ENCODE measurements at places on chromosomes 5 and 9.
A peak's percentile ranks its signal among the peaks of the same experiment; 100 is the strongest.

GRCh38 chr9:2023532-2023931, 8.4 kb downstream of the SMARCA2 start:
- no peak for DNase-seq

GRCh38 chr5:128020012-128020411, 63.6 kb upstream of the SLC12A2 start:
- DNase-seq, result no peak

- no peak for DNase-seq
Observed at GRCh38 chr9:89486681-89487080, 11.2 kb downstream of the SEMA4D start.

DNA sequence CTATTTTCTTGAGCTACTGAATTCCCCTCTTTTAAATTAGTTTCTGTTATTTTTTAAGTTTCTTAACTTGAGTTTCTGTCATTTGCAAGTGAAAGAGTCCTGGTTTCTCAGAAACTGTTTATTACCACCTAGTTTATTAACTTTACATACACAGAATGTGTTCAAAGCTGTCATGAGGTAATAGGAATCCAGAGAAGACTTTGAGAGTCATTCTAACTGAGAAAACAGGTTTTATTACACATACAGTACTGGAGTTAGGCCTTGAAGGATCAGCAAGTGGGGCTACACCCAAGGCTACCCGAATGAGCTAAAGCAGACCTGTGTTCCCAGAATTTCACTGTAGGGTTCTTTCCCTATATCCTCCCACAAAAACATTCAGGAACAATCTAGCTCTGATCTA, 33.1 kb downstream of the FAM114A2 start:
- no peak for DNase-seq

- DNase-seq, result no peak
Observed at GRCh38 chr5:53166183-53166495, 56.6 kb upstream of the MOCS2 start.

- DNase-seq, result no peak
Observed at GRCh38 chr5:10645146-10645545, 81.3 kb downstream of the ANKRD33B start.

DNA sequence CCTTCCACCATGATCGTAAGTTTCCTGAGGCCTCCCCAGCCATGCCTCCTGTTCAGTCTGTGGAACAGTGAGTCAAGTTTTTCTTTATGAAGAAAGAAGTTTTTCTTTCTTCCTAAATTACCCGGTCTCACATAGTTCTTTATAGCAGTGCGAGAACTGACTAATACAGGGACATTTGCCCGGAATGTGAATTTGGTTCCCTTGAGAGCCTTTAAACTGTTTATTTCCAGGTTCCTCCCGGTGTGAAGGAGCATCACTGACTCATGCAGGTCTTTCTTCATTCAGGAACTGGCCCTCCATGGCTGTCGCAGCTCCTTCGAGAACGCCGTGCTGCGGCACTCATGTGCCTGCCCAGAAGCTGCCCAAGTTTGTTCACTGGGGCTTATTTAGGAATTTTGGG, 87.7 kb downstream of the PTCH1 start:
- no peak for DNase-seq

GRCh38 chr5:126973193-126973592, 57.2 kb downstream of the MARCHF3 start:
- DNase-seq, result peak; percentile 7

- no peak for DNase-seq
Observed at GRCh38 chr5:112228667-112229066, 190.4 kb downstream of the EPB41L4A start.

- DNase-seq, result no peak
Observed at GRCh38 chr9:71620331-71620730, 148.0 kb downstream of the CEMIP2 start.

GRCh38 chr5:78526049-78526525, 122.5 kb downstream of the LHFPL2 start:
- no peak for DNase-seq

DNA sequence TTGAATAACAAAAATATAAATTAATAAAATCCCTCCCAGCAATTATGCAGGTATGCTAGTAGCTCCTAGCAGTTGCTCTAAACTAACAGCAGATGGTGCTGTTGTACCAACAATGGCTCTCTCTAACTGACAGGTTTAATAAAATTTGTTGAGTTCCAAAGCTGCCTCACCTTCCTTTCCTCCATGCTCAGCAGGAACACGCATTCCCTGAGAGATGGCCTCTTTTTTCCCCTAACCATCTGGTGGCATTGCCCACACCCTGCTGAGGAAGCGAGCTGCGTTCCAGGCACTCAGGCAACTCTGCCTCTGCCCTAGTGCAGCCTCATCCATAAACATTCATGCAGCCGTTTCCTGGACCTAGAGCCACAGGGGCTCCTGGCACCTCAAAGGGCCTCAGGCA, 106.2 kb downstream of the KLHL3 start:
- peak; percentile 46 for DNase-seq

- peak; percentile 36 for DNase-seq
Observed at GRCh38 chr5:179699616-179700237, 960 bp downstream of the CANX start.

- no peak for DNase-seq
Observed at GRCh38 chr9:7033076-7034045, 275.6 kb downstream of the KDM4C start.

DNA sequence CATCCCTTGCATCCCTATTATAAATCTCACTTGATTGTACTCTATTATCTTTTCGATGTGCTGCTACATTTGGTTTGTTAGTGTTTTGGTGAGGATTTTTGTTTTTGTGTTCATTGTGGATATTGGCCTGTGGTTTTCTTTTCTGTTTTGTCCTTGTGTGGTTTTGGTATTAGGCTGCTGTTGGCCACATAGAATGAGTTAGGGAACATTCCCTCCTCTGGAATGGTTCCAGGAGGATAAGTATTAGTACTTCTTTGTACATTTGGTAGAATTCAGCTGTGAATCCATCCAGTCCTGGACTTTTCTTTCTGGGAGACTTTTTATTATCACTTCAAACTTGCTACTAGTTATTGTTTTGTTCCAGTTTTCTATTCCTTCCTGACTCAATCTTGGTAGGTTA, 287.2 kb downstream of the CWC27 start:
- DNase-seq, result no peak

DNA sequence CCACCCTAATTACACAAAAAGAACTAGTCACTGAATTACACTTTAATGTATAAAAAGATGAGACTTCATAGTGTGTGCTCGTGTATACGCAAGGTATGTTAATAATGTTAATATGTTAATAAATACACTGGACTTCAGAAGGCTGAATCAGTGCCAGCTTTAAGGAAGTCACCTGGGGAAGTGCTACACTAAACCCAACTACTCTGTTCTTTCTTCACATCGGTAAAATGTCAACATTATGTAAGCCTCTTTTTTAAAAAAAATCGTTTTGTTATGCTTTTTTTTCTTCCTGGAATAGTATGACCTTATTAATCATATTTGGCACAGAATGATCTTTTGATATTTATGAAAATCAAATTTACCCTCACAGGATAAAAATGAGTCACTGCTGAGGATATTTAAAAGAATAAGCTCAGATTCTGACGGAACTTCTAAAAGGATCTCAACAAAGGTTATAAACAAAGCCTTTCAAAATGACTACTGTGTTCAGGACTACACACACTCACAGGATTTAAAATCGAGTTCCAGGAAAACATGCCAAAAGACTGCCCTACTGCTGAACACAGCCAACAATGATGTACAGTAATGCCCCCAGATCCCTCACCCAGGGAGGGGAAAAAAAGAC, 75.9 kb downstream of the AUH start:
- DNase-seq, result no peak

- DNase-seq, result no peak
Observed at GRCh38 chr5:128538250-128539037, 399 bp upstream of the FBN2 start.

DNA sequence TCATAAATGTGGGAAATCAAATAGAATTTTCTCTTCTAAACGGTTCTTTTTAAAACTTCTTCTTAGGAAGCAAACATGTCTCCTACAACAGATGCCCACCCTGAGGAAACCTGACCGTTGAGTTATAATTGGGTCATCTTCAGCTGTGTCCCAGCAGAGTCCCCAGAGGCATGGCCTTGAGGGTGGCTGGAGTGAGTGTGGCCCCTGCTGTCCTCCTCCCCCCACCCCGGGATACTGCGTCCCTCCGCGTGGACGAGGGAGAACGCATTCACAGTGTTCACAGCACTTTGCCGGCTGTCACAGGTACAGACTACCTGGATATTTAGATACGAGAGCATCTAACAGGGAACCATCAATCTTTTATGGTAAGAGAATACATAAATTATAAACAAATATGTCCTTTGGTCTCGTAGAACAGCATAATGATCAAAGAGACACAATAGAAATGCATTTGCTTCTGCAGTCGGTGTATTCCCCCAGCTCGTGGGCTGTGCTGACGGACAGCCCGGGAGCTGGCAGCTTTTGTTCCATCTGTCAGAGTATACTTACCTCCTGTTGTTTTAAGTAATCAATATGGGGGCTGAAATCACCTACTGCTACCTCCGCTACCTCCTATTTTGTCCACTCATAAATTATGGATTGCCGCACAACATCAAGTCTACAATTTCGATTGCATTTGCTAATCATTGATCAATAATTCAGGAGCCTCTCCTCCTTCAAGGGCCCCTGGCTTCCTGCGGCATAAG, 214.7 kb downstream of the IRX2 start:
- no peak for DNase-seq

DNA sequence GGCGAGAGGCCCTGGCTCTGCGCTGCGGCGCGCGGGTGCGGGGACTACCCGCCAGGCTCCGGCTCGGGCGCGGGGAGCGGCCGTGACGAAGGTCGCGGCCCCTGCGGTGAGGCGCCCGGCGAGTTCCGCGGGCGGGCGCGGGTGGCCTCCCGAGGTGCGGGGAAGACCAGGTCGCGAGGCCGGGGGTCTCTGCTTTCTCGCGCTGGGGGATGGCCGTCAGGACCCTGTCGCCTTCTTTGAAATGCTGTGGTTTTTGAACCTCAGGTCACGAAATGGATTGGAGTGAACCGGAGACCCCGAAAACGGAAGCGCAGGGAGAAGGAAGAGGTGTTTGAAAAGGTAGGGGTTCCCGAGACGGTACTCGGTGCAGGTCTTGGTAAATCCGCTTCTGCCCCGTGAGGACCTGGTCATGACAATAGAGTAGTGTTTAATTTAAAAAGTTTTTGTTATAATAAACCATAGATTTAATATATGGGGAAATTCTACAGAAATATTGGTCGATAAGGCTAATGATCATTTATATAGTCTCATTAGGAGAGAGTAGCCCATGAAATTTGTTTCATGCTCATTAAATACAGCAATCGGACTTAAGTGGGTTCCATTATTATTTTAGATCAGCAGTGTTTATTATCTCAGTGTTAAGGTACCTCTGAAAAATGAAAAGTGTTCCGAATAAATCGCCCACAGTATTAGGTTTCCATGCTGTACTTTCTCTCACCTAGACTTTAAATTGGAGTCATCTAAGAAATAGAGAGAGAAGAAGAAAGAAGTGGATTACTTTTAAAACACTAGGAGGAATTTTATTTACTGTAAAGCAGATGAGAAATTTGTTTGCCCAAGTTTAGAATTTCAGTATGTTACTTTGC, 279.0 kb downstream of the AOPEP start:
- no peak for DNase-seq

GRCh38 chr5:57741336-57741735, 258.7 kb upstream of the ACTBL2 start:
- DNase-seq, result no peak

- DNase-seq, result no peak
Observed at GRCh38 chr9:110141227-110141793, 66.6 kb downstream of the C9orf152 start.

DNA sequence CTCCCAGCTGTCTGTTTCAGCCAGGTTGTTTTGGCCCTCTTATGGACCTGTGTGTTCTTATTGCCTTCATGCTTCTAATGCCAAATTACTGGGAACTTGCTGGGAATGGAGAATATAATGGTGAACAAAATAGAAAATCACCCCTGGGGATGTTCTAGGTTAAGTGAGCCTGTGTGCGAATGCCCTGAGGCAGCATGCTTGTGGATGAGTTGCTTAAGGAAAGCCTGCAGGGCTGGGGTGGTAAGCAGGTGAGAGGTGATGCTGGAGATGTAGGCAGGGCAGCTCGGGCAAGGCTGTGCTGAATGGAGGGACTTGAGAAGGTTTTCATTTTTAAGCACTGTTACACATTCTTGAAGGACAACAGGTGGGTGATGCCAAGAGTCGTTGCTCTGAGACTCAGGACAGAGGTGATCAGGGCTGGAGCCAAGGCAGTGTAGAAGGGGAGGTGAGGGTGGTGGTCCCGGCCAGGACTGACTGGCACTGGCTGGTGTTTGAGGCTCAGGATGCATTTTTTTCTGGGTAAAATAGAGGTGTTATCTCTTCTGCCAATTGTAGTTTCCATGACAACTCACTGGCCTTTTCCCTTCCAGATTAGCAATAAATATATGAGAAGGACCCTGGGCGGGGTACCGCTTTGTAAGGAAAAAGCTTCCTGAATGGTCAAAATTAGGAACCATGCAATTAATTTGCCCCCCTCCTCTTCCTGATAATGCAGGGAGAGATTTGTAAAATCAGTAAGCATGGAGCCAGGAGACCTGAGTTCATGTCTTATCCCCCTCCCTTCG, 342.8 kb downstream of the ICE1 start:
- DNase-seq, result no peak

GRCh38 chr9:127899128-127899943, at the start of gene ST6GALNAC6:
Gene ST6GALNAC6, minus strand, starts transcription at chr9:127899603. Its CDS starts 1,622 bp downstream, at chr9:127897981.
- DNase-seq, result peak; percentile 72

DNA sequence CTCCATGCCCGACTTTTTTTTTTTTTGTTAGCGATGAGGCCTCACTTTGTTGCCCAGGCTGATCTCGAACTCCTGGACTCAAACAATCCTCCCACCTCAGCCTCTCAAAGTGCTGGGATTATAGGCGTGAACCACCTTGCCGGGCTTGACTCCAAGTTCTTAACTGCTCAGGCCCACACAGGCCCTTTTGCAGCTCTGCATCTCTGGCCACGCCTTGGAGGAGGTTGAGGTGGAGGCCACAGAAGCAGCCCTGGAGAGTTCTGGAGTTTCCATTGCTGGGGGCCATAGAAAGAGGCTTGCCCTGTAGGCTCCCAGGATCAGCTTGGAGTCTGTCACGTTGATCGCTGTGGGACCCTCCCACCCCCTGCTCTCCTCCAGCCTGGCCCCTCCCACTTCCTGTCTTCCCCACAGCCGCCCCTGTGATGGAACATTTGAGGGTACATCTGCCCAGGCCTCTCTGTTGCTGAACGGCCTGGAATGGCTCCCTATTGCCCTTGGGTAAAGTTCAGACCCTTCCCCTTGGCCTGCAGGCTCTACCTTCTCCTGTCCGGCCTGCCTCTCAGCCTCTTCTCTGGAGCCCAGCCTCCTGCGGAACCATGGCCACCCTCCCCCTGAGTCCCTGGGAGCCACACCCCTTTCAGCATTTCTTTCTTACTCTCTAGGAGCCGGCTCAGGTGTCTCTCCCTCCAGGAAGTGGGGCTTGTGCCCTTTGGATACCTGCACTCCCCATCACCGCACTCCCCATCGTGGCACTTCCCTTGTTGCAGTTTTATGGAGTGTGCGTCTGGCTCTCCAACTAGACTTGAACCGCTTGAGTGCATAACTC, 30.4 kb upstream of the IER5L start:
- no peak for DNase-seq

GRCh38 chr5:73895471-73895870, 269.5 kb downstream of the ARHGEF28 start:
- no peak for DNase-seq

GRCh38 chr5:107476783-107477182, 194.0 kb downstream of the EFNA5 start:
- DNase-seq, result peak; percentile 86

All from immature natural killer cell (primary cell).